ENCODE measurements at places on chromosomes 5 and 9.

DNA sequence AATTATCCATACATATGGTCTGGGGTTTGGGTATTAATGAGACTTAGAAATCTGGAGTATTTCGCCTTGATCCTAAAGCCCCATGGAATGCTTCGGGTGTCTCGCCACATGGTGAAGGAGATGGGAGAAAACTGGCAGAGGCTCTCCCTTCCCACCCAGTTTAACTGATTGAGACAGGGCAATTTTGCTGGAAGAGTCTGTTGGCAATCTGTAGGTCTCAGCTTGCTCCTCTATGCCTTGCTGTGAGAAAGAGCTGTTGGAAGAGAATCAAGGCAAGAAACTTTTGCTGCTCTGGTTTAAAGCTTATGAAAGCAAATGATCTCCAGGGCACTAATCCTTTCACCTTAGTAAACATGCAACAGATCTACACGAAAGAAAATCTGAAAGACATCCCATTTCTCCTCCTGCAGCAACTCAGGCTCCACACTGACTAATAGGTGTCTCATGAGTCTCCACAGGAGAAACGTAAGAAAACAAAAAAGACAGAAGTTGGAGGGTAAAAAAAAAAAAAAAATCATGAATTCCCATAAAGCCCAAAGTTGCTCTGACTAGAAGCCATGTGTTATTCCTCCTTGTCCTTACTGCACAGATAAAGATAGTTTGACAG, 369.9 kb downstream of the EFNA5 start:
- DNase-seq, result no peak

GRCh38 chr9:89873801-89874200, 269.0 kb downstream of the GADD45G start:
- no peak for DNase-seq

DNA sequence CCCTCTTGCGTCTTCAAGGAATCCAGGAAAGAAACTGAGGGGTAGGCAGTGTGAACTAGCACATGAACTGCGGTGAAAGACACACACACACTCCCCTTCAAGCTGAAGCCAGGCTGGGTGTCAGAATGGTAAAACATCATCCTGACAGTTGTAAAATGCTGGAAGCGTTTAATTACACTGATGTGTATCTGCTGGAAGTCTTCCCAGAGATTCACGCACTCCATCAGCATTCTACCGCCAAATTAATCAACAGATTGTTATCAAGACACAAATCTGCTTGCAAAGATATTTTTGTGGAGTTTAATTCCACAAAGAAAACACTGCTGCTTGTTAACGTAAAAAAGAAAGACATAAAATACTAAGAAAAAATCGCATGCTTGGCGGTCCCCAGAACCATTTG, 241.0 kb upstream of the NFIL3 start:
- no peak for DNase-seq

DNA sequence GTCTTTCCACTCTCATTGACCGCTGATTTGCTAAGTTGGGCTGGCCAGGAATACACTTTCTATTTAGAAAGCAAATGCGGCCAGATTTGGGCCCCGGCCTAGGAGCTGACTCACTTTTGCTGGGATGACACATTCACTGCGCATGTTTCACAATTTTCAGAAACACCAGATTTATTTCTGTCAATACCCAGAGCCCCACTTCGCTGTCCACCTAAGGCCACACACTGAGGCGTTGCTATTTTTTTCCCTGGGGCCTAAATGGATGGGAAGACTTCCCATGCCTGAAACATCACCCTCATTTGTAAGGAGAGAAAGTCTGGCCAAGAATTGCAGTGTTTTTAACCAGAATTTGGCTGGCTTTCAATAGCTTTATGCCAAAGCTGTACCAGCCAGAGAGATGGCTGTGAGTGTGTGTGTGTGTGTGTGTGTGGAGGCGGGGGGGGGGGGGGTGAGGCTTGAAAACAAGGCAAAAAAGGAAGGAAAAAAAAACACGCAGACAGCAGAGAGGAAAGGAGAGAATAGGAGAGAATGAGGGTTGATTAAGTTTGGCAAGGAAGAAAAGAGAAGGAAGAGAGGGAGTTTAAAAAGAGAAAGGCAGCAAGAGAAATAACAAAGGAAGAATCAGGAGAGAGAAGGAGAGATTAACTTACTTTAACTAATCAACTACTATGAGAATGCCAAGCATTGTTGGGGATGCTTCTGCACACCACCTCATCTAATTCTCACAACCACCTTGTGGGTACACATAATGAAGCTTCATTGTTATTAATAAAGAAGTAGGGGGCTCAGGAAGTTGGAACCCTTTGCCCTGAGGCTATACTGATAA, 261.4 kb upstream of the KLF4 start:
- no peak for DNase-seq

Measured in memory B cell (primary cell).